CD4-positive, alpha-beta T cell treated with Interleukin-2 at 100 ng/mL for 4 hours (primary cell): ENCODE measurements at places on chromosomes 6 and 20.

- no peak for DNase-seq
Observed at GRCh38 chr6:42313941-42314570, 96.4 kb upstream of the MRPS10 start.

DNA sequence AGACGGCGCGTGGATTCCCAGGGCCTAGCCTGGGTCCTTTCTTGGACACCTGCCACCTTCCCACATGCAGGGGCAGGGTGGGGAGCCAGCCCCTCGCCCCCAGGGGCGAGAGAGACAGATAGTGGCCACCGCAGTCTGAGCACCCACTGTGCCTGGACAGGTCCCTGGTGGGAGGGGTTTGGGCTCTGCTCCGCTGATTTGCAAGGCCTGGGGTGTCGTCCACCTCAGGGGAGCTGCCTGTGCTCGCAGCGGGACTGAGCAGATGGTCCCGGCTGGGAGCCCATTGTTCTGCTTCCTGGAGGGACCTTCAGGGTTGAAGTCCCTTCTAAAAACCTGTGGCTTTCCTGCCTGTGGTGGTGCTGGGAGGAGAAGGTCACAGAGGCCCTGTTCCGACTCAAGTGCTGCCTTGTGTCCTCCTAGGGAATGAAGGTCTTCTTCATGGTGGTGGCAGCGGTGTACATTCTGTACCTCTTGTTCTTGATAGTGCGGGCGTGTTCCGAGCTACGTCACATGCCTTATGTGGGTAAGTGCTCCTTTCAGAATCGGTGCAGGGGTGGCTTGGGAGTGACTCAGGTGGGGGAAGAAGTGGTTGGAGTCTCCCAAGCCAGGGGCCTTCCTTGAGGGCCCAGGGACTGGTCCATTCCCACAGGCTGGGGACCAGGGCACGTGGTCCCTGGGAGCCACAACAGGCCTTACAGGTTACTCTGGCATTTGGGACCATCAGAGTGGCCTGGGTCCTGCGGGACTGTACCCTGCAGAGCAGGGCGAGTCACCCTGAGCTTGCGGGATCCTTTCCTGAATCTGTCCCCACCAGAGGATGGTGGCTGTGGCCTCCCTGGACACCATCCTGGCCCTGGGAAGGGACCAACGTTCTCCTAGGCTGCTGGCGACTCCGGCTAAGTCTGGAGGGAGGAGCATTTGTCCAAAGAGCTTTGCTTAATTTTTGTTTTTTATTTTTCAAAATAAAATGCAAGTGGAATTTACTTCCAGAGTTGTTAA, 19.6 kb downstream of the DYNLT1 start:
- no peak for DNase-seq

DNA sequence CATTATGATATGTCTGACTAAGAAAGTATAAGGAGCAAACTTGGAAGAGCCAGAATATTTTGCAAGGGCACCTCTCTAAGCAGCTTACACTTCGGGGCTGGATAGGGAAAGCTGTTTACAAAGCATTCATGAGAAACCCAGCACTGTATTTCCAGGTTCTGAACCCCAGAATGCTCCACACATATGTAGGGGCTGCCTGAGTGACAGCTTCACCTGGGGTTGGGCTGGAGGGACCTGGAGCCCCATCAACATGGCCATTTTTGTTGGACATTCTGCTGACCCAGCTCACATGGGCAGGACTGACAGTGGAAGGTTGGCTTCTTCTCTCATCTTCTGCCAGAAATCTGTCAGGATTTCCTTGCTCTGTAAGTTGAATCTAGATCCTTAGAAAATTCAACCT, 197.1 kb upstream of the SSTR4 start:
- no peak for DNase-seq

DNA sequence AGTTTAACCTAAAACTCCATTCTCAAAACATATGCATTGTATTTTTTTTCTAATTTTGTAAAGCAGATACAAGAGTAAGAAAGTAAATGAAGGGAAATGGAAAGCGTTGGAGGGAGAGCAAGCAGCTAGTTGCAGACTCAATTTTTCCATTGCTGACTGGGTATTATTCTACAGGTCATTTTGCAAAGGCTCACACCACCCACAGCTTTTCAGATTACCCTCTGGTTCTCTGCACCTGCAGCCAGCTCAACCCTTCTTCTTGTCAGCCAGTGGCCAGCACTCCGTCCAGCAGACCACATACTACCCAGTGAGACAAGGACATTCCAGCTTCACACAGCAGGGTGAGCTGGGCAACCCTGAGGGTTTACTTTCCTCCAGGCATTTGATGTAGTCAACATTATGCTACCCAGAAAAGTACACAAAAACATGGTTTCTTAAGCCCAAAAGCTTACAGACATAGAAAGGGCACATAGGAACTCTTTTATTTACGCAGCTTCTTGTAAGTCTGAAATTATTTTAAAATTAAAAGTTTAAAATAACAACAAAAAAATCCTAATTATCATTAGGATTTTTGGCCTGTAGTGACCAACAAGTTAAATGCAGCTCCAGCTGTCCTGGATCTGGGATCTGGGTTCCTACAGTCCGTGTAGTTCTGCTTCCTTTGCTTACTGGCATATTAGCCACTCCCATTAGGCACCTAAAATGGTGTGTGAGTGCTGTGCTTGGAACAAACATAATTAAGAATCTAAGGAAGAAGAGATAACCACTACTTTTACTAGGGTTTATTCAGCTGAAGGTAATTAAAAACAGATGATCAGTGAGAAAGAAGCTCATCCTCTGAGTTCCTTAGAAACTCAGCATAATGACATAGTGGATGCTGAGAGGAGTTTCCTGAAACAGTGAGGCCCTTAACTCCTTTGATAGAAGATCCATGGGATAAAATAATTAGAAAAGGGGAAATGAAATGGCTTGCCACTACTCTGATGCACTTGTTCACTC, 185.3 kb downstream of the PKHD1 start:
- no peak for DNase-seq

DNA sequence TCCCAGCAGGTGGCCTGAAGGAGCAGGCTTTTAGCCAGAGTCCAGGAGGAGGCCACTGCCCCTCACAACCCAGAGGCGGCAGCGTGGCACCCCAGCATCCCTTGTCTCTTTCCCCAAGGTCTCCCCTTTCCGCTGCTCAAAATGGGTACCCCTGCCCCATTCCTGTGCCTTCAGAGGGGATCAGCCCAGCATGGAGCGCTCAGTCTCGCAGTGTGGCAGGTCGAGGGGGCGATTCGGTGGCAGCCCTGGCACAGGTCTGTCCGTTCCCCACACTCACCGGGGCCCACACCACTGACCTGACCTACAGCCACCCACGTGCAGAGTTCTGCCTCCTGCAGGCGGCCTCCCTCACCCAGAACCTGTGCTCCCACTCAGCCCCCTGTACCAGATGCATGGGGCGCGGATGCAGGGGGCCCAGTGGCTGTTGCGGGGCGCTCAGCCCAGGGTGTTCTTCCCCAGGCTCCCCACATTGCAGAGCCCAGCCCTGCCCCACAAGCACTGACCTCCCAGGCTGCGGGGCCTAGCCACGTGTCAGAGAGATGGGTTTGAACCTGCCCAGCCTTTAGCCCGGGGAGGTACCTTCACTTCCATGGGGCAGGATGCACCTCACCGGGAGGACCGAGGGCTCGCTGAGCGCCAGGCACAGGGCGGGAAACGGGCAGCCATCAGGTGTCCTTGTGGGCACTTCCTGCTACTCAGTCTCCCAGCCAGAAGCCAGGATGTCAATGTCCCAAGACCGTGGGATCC, 41.8 kb downstream of the DSTN start:
- no peak for DNase-seq

- DNase-seq = no peak
Observed at GRCh38 chr6:169469028-169469427, 215.4 kb upstream of the THBS2 start.

GRCh38 chr6:30207619-30208295, 5.4 kb downstream of the TRIM26 start:
- no peak for DNase-seq

GRCh38 chr6:154614101-154614500, 103.6 kb upstream of the CNKSR3 start:
- DNase-seq = no peak

GRCh38 chr6:14211562-14211942, 94.0 kb downstream of the CD83 start:
- no peak for DNase-seq

DNA sequence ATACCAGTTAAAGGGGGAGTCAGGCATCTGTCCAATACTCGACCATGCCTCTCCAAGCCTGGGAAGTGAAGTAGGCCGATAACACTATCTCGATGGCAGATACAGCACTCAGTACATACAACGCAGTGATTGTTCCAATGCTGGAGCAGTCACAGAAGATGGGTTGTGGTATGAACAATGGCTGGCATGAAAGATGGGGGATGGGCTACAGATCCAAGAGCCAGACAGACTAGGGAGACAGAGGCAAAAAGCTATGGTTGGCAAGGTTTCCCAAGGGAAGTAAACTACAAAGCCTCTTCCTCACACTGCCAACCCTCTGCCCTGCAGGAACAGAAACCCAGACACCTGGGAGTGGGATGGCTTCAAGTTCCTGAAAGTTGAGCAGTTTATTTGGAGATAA, 19.2 kb downstream of the FKBP1A start:
- DNase-seq = no peak

DNA sequence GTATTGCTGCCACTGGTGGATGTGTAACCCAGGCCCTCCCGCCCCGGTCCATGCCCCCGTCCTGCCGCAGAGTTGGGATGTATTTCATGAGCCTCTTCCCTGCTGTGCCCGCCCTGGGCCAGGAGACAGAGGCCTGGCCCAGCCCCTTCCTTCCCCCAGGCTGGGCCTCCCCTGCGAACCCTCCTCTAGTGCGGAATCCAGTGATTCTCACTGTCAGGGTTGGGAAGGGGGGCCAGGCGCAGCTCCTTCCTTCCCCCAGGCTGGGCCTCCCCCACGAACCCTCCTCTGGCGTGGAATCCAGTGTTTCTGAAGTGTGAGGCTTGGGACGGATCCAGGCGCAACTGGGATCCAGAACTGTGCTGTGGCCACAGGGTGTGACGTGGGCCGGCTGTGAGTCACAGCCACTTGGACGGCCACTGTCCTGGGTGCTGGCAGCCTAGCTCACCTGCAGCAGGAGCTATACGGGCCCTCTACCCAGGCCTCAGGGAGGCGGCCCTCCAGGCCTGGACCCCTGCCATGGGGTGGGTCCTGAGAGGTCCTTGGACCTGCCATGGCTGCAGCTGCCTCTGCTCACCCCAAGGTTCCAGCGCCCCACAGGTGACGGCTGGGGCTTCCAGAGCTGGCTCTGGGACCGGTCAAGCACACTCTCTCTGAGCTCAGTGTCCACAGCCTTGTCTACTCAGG, 28.3 kb downstream of the COL20A1 start:
- no peak for DNase-seq

DNA sequence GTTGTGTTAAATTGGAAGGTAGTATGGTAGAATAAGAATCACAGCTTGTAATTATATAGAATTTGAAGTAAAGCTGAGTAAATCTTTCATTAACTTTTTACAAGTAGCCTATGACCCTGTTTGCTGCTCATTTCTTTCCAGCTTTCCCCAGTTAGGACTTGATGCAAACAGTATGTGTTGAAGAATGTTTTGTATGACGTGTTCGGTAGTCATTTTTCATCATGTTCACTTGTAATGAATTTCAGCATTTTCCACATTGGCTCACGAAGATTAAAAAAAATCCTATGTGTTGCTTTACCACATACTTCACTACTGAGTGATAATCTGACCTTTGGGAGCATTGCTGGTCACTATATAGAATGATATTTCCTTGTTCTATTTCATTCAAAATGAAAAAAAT, 162.4 kb downstream of the CDKAL1 start:
- DNase-seq = no peak

- DNase-seq = no peak
Observed at GRCh38 chr6:134589512-134589911, 271.6 kb upstream of the SGK1 start.

DNA sequence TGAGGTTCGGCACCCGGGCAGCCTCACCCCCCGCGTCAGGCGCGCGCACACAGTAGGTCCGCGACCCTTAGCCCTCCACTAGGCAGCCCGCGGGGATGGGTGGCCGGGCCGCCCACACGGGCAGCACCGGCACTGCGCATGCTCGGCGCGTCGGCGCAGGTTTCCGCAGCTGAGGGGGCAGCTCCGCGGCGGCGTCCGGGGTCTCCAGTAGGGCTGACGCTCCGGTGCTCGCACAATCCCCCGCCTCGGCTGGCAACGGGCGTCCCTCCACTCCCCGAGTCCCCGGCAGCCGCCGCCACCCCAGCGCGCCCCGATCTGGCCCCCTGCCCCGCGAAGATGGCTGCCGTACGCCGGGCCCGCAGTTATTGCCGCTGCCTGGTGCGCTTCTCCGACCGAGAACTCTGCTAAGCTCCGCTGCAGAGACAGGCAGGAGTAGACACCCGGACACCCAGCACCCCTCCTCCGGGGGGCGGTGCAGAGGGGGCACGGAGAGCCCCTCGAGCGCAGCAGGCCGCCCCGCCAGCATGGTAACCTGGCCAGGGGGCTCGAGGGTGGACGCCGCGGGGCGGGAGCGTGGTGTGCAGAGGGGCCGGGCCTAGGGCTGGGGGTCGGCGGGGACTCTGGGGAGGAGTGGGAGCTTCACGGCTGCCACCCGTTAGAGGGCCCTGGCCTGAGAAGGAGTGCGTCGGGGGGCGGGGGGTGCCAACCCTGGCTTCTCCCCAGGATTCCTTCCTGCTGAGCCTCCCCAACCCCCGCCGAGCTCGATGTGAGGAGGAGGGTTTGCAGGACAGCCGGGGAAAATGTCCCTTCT, at the start of gene FBXO9:
Gene FBXO9 (plus strand): TSS at position 139 of the 811 bp plus-strand sequence. CDS start 386 bp downstream, at position 525.
- DNase-seq = peak; percentile 74

DNA sequence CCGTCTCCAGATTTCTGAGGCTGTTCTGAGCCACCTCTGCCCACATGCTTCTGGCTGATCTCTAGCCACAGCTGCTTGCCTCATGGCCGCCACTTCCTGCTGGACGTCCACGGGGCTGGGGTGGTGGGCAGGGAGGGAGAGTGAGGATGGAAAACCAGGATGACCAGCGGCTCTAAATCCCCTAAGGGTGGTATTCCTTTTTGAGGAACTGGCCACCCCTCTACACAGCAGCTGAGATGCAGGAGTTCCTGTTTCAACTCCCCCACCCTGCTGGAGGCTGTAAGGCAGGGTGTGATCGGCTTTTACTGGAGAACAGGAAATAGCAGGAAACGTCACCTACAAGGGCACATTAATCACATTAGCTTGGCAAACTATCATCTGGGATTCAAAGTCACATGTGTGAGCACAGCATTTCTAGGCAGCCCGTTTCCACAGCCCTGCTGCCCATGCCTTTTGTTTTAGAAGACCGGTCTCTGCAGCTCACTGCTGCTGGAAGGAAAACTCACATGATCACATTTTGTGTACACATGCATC, 181.6 kb upstream of the ECI2 start:
- no peak for DNase-seq

GRCh38 chr6:106138151-106138550, 52.0 kb downstream of the PRDM1 start:
- DNase-seq = no peak

GRCh38 chr6:36550473-36551000, 3.3 kb upstream of the STK38 start:
- DNase-seq = no peak

DNA sequence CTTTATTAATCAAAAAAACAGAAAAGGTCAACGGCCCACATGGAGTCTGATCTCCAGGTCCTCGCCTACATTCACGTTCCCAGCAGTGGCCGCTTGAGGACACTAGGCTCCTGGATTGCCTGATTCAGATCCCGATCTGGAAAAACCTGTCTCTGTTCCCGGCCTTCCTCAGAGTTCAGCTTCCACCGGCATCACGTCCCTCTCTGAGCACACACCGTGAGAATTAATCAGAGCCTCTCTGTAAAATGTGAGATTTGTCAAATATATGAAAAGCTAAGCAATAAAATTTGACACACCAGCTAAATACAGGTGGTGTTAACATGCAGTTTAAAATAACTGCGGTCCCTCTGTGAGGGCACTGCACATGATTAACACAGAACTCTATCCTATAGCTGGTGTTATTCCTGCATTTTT, 122.8 kb upstream of the COL21A1 start:
- no peak for DNase-seq

- DNase-seq = no peak
Observed at GRCh38 chr6:111850295-111850937, 22.8 kb downstream of the FYN start.
